ENCODE measurements at places on chromosomes 1 and 21.

- no peak for DNase-seq
Measured at GRCh38 chr1:241323514-241324195, 33.4 kb downstream of the RGS7 start.

DNA sequence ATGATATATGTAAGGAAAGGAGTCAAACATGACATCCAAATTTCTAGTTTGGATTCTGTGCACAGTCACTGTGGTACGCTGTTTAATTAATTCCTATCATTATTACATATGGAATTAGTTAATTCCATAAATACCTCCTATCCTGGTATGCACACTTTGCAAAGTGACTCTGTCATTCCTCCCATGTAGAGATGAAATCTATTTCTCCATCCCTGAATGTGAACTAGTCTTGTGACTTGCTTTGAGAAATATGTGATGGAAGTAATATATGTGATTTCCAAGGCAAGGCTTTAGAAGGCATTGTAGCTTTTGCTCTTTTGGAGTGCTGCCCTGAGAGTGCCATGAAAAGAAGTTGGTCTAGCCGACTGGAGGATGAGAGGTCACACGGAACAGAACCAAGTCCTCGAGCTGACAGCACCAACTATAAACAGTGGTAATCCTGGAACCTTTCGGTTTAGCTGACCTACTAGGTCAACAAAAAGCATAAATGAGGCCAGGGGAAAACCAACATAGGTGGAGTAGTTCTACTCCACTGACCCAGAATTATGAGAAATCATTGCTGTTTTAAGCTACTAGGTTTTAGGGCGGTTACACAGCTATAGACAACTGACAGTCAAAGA is 1.5 kb downstream of the SELENOF start:
- DNase-seq: no peak

DNA sequence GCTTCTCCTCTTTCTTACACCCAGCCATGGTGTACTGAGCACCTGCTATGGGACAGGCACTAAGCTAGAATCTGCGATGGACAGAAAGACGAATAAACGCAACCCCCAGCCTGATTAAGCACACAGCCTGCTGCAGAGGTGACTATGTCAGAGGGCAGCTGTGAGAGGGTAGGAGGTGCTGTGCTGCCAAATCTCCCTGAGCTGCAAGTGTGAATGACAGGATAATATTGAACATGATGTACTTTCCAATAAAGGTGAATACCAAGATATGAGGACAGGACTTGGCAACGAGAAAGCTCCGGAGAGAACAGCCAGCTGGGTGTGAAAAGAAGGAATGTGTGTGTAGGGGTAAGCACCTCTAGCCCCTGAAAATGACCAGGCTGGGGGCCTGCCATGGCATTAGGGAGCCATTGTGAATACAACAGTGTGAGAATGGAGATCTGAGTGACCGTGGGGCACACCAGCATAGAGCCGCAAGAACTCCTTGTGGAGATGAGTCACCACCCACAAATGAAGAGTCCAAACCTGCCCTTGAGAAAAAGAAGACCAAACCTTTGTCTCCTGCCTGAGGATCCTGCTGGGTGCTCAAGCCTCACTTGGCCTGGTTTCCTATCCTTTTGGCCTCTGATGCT is 83.0 kb upstream of the ATF3 start:
- DNase-seq: no peak

DNA sequence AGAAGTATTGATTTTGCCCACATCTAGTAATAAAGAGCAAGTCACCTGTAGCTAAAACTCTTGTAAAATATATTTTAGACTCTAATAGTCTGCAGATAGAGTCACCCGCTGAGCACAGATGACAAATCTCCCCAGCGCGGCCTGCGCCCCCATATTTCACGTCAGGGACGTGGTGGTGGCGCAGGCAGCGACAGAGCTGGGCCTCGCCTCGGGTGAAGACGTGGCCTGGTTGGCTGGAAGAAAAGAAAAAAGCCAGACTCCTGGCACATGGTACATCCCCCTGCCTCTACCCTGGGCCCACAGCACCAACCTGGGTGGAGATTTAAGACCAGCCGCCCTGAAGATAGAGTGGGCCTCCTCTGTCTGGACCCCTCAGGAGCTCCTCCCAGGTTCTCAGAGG is 6.0 kb upstream of the DMBX1 start:
- DNase-seq: no peak

DNA sequence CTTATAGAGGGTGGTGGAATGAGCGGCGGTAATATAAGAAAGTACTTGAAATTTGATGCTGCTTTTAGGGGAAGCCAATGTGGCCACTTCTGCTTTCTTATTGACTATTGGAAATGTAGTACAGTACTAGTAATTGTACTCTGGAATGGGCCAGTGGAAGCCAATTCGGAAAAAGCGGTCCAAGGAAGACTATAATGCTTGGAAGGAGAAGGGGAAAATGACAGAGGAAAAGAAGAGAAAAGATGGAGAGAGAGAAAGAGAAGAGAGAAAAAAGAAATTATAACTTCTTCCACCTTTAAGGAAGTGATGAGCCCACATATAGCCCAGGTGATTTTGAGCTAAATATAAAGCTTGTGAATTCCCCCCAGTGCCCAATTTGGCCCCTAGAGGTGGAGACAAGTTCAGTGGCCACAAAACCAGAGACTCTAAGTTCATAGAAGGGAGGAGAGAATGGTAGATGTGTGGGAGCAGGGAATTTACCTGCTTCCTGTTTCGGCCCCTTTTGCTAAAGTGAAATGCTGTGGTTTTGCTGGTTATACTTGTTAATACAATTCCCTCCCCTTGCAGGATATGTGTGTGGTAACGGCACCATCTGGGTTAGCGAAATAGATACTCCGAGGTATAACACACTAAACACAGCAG is 35.7 kb upstream of the DUSP10 start:
- DNase-seq: no peak

DNA sequence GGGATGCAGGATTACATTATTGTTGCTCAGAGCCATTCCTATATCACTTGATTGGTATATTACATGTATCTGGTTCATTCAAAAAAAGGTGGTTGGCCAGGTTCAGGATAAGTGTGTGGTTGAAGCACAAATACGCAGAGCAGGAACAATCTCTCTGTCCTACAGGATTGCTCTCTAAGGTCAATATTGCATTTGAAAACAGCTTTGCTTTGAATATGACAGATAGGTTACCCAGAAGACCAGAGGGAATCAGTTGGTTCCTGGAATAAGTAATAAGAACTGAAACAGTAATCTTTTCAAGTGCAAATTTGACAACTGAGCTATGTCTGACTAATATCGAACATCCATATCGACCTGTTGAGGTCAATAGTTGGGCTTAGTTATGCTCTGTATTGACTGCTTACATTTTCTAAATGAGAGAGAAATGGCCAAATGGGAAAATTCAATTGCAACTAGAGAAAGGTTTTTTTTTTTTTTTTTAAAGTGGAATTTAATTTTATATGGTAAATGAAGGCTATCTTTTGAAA is 176.8 kb downstream of the ATP6V1G3 start:
- DNase-seq: no peak

- no peak for DNase-seq
Measured at GRCh38 chr1:65417729-65418128, 2.7 kb upstream of the LEPR start.

- no peak for DNase-seq
Measured at GRCh38 chr1:17883662-17884395, 128.7 kb downstream of the ACTL8 start.

DNA sequence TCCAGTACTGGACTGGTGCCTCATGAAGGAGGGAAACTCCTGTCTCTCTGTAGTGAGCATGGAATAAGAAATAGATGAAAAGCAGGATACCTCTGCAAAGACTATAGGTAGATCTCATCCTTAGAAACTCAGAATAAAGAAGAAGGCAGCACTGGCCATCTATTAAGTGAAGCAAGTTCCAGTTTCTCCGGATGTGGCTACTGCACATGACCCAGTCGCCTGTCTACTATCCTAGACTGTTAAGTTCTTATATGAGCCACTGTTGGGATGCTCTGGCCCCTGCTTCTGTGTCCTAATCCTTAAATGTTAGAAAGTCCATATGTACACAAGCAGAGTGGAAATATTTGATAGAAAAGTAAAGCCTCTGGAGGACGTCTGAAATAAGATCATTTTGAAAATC is 2.2 kb downstream of the FASLG start:
- no peak for DNase-seq

- DNase-seq: no peak
Measured at GRCh38 chr1:209531006-209531405, 52.5 kb upstream of the CAMK1G start.

DNA sequence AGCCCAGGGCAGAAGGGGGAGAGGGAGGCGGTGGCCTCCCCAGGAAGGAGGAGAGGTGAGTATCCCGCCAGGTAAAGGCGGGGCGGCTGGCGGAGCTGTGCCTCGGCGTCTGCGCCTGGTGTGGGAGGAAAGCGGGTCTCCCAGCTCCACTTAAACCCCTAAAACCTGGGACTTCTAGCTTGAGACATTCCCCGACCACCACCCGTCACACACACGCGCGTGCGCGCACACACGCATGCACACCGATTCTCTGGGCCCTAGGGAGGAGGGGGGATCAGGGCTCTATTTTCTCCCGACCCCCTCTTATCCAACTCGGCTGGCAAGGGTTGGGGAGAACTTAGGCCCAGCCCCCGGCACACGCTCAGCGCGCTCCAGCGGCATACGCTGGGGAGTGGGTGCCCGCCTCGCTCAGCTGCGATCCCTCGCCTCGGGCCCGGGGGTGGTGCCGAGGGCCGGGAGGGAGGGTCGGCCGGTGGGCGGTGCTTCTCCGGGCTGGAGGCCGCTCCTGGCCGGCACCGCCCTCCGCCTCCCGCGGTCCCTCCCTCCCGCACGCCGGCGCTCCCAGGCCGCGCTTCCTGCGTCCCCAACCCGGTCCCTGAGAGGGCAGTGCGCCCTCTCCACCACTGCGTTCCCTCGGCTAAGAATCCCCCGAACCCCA is at the start of gene TMEM51:
TSS of gene TMEM51 (plus strand) at position 564 of the 658 bp plus-strand sequence. CDS start 61,341 bp downstream, outside the sequence.
- no peak for DNase-seq

- no peak for DNase-seq
Measured at GRCh38 chr1:204945565-204945977, 74.9 kb downstream of the NFASC start.

- DNase-seq: no peak
Measured at GRCh38 chr1:170592591-170593111, 60.7 kb downstream of the GORAB start.

GRCh38 chr1:15332525-15332924 is 77.2 kb upstream of the EFHD2 start:
- no peak for DNase-seq

- no peak for DNase-seq
Measured at GRCh38 chr1:165877940-165878556, 50.6 kb downstream of the UCK2 start.

DNA sequence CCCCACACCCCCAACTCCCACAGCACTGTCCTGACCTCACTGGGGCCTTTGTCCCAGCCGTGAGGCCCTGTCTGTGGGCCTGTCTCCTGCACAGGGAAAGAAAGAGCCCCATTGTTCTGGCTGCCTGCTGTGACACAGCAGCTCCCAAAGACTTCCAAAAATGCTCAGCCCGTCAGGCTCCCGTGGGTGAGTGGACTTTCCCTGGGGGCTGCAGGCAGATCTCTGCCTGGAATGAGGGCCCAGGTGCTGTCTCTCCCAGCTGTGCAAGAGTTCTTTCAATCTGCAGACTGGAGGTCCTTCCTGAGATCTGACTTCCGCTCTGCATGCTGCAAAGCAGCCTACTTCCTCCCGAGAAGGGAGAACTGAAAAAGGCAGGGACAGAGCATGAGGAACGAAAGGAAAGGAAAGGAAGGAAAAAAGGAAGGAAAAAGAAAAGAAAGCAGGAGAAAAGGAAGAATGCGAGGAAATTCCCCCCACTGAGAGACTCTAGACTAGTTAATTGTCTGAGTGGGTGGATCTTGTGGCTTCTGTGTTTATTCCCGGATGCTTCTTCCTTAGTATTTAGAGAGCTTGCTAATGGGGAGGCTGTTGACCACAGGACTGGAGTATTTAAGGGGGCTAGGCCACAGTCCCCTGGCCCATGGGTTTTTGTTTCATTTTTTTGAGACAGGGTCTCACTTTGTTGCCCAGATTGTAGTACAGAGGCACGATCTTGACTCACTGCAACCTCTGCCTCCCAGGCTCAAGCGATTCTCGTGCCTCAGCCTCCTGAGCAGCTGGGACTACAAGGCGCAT is 15.0 kb downstream of the NES start:
- no peak for DNase-seq

- DNase-seq: no peak
Measured at GRCh38 chr21:42049578-42050430, 21.3 kb upstream of the UMODL1 start.

DNA sequence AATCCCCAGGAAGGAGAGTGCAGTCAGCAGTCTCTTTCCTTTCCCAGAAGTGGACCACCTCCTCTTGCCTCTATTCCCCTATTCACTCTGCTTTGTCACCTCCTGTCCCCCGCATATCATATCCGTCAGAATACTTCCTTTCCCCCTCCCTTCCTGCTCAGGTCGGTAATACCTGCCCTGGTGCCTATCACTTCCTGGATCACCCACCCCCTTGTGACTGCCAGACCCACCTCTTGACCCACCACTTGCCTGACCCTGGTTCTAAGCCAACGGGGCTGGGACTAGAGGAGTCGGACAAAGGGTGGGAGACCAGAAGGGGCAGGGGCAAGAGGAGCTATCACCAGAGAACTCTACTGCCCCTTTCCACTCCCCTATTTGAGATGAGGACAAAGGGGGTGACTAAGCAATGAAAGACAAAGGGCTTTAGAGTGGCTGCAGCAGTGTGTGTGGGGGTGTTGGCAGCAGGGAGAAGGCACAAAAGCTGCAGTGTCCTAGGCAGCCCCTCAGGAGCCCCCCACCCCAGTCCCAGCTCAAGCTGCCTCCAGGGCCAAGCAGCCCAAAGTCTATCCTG is 1.7 kb upstream of the ADAMTS4 start:
- DNase-seq: no peak

DNA sequence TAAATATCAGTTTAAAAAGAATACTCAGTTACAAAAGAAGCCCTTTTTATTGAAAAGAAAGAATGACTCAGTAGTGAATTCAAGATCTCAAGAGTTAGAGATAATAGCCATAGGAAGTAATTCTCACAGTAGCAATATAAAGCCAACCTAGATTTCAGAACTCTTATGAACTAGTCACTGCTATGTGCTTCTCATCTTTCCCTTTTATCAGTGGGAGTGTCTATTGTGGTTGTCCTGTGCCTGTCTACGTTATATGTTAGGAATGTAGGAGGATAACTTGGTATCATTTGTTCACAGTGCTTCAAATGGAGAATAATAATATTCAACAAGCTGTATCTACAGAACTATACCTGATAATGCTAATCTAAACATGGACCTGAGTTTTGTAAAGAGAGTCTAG is 73.1 kb upstream of the RGS21 start:
- no peak for DNase-seq

DNA sequence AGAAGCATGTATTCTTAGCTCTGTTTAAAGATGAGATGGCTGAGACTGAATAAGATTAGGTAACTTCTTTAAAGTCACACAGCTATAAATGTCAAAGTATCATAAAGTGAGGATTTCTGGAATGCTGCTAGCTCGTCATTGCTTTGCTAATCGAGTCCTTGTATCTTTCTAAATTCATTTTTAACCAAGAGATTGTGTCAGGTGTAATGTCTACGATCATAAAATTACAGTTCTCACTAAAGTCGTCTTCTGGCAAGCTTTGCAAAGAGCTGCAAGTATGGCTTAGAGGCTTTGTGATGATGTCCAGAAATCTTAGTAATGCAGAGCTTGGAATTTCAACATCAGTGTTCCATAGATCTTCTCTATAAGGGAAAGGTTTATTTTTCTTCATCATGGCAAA is 569.8 kb downstream of the LMO4 start:
- no peak for DNase-seq
